Endothelial cell of umbilical vein (primary cell): ENCODE measurements at places on chromosomes 7 and 10.
A peak's percentile ranks its signal among the peaks of the same experiment; 100 is the strongest.

DNA sequence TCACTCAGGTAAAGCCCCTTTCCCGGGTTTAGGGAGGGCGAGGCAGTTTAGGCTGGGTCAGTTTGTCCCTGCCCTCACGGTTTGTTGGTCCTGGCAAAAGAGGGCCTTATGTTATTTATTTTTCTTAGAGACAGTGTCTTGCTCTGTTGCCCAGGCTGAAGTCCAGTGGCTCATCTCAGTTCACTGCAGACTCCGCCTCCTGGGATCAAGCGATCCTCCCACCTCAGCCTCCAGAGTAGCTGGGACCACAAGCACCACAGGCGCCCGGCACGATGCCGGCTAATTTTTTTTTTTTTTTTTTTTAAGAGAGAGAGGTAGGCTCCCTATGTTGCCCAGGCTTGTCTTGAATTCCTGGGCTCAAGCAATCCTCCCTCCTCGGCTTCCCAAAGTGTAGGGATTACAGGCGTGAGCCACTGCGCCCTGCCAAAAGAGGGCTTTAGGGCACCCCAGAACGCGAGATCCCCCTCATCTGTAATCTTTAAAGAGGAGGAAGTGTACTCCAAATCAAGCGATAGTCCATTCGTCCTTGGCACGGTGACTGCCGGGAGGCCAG lies 626 bp upstream of the BMS1 start:
- no peak for DNase-seq

- DNase-seq, result peak; percentile 78
Observed at GRCh38 chr10:121900443-121901174, 27.2 kb downstream of the ATE1 start.

GRCh38 chr7:13508586-13508985 lies 480.9 kb downstream of the ETV1 start:
- DNase-seq, result no peak

DNA sequence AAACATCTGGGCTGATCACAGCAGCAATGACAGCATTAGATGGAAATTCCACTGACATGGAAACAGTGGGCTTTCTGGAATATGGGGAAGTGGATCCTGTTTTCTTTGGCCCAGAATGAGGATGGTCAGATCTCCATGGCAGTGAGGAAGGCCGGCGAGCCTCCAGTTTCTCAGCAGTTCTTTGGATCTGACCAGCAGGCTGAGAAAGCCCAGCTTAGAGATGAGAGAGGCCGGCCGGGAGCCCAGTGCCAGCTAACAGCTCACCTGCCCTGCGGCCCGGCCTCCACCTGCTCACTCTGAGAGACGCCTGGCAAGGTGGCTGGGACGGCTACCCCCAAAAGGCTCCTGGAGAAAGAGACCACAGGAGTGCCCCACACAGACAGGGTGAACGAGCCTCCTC lies 24.2 kb downstream of the GPER1 start:
- peak; percentile 74 for DNase-seq

GRCh38 chr10:4086131-4086898 lies 301.3 kb upstream of the KLF6 start:
- peak; percentile 77 for DNase-seq

GRCh38 chr10:119735451-119735850 lies 9.6 kb downstream of the INPP5F start:
- no peak for DNase-seq

DNA sequence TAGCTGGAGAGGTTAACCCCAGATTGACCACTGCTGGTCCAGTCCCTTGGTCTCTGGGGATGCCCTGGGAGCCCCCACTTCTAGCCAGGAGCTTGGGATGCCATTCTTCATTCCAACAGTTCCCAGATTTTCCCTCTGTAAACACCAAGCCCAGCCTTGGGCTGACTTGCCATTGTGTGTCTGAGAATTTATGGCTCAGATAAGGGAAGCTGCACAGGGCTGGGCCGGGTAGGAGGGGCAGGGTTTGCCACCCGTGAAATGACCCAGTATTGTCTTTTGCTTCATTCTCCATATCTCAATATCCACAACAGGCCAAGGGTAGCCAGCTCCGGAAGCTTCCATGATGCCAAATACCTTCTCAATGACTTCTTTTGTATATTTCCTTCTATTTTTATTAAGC lies 32.1 kb downstream of the AFAP1L2 start:
- DNase-seq, result peak; percentile 95

GRCh38 chr7:94907026-94907810 lies at the start of gene PPP1R9A:
Gene PPP1R9A (plus strand): TSS chr7:94907594. CDS start chr7:94910114, 2,520 bp downstream.
- peak; percentile 23 for DNase-seq

DNA sequence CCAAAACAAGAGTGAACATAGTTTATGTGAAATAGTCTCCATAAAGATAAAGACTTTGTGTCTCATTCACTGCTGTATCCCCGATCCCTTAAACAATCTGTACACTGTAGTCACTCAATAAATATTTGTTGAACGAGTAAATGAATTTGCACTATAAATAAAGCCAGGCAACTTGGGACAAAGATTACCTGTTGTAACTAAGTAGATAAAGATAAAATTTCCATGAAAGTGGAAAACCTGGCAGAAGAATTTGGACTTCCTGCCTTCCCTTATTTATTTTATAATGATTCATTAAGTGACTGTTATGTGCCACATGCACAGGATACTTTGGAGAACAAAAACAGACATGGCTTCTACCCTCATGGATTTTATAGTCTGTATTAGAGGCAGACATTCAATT lies 277.7 kb upstream of the KAT6B start:
- DNase-seq, result peak; percentile 8

GRCh38 chr10:58839771-58840170 lies 327.1 kb downstream of the BICC1 start:
- no peak for DNase-seq
